ENCODE measurements at places on chromosomes 5 and 9.

DNA sequence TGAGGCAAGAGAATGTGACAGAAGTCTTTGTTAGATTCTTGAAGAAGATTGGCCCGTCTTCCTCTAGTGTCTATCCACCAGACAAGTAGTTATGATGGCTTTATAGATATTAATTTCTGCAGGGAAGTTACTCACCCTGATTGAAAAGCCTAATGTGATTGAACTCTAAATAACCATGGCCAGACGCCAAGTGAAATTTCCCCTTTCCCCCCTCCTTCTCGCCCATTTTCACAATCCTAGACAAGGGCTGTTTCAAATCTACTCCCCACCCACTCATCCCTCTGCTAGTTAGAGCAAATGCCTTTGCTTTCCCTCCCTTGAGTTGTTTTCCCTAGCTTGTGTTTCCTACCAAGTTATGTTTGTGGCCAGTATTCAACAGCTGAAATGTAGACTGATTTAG is 182.5 kb downstream of the TMEM167A start:
- DNase-seq = no peak

DNA sequence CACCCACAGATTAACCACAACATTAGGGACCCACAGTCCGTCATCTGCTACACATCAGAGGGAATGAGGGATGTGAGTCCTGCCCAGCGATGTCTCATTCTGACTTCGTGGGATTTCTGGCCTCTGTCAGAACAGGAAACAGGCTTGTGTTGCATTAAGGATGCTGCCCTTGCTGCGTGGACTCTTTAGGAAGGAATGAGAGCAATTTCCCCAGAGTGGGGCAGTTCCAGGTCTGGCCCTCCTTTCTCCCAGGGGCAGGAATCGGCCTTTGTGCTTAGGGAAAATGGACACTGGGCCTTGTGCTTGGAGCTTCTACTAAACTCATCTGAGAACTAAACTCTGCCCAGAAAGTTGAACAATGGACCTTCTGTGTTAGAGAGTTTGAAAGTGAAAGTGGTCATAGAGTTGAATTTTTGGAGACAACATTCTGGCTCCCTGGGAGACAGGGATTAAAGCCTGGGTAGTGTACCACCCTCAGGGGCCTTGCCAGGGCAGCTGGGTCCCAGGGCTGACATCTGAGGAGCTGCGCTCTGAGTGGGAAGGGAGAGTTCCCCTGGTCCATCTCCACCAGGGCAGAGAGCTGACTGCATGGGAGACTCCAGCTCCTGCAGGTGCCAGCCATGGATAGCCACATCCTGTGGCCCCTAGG is 37.8 kb upstream of the S1PR3 start:
- no peak for DNase-seq

GRCh38 chr9:121707477-121708424 is 56.3 kb downstream of the DAB2IP start:
- DNase-seq = no peak

GRCh38 chr9:127522727-127523126 is 71.4 kb downstream of the LRSAM1 start:
- DNase-seq = no peak

GRCh38 chr5:171335616-171336015 is 26.6 kb downstream of the TLX3 start:
- DNase-seq = no peak

GRCh38 chr9:77911928-77912327 is 119.7 kb downstream of the GNAQ start:
- DNase-seq = no peak

DNA sequence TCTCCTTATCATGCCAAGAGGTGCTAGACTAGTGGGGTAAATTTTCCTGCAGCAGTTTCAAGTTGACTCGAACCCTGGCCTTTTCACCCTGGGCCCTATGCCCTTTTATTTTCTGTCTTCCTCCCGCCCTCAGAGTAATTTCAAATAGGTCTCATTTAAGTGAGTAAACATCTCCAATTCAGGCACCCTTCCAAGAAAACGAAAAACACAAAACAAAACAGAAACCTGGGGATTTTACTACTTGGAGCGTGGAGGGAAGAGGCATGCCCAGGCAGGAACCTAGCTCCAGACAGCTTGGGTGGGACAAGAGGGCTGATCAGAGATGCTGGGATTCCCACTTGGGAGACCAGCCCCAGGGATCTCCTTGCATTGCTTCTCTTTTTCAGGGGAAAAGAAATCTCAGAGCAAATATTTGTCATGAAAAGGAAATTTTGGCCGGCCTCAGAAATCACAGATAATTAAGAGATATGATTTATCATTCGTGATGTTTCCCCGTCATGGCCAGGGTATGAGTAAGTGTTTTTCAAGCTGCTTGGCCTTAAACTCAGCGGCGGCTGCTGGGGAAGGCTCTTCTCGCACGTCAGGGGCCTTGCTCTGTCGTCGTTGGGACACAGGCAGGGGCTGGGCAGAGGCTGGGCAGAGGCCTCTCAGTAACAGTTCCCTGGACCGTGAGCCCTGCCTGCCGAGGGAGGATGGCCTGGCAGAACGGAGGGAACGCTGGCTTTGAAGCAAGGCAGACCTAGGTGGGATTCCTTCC is 248.6 kb upstream of the KLF4 start:
- no peak for DNase-seq

DNA sequence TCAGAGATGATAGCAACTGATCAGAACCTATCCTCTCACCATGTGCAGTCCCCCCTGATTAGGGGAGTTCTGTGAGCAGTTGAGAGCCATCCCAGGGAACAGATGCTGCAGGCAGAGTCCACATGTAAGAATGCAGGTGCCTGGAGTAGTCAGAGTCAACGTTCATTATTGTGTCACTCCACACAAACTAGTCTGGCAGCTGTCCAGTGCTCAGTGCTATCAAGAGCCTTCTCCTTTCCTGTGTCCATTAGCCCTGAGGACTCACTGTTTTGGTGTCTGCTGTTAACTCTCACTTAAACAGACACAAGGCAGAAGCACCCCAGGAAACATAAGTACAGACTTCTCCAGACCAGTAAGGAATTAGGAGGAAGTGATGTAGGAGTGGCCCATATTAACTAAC is 2.5 kb downstream of the SH3TC2 start:
- no peak for DNase-seq

- no peak for DNase-seq
These were observed 132.9 kb downstream of the WDR41 start for GRCh38 chr5:77359231-77359630.

DNA sequence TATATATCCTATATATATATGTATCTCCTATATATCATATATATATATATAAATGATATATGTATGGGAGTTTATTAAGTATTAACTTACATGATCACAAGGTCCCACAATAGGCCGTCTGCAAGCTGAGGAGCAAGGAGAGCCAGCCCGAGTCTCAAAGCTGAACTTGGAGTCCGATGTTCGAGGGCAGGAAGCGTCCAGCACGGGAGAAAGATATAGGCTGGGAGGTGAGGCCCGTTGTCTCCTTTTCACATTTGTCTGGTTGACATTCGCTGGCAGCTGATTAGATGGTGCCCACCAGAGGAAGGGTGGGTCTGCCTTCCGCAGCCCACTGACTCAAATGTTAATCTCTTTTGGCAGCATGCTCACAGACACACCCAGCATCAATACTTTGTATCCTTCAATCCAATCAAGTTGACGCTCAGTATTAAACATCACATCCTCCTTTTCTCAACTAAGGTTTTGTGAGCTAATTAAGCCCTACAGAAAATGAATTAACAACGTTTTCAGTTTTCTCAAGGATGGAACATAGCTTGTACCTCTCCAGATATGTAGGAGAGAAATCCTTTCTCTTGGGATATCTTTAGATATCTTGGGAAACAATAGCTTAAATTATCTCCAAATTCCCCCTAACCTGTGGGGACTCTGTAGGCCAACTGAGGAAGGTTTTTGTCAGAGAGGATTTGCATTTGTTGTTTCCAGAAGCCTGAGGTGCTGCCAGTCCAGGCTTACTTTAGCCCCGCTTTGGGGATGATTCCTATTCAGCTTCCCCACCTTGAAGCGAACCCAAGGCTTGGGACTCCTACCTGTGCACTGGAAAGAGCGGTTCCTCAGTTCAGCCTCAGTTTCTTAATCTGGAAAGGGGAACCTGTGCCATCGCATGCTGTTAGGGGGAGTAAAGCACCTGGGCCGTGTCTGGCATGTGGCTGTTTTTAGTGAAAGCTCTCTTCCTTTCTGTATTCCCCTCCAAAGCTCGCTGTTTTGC is 163.2 kb downstream of the CACNA1B start:
- no peak for DNase-seq

DNA sequence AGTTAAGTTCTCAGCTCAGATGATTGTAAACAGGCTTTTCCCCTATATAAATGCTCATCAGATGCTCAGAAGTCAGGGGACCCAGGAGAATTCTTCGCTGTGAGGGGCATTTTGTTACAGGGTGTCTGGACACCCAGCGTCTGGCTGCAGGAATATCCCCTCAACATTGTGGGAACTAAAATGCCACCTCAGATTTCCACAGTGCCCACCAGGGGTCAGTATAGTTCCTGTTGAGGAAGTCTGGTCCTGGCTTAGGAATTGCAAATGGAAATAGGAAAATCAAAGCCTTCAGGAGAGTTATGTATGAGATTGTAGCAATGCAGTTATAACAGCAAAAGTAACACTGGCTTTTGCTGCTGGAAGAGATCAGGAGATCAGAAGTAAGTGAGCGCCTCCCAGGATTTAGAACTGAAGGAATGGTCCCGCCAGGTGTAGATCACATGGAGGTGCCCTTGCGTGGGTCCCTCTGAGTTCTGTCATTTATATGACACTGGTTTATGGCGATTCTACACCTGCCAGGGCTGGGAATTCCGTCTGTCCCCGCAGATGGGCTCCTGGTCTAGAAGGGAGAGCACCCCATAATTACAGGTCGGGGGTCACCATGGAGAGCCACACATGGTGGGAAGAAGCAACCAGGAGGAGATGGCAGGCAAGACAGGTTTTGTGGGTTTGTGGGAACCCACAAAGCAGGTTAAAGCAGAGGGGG is 47.1 kb upstream of the CTSL start:
- peak; percentile 27 for DNase-seq

DNA sequence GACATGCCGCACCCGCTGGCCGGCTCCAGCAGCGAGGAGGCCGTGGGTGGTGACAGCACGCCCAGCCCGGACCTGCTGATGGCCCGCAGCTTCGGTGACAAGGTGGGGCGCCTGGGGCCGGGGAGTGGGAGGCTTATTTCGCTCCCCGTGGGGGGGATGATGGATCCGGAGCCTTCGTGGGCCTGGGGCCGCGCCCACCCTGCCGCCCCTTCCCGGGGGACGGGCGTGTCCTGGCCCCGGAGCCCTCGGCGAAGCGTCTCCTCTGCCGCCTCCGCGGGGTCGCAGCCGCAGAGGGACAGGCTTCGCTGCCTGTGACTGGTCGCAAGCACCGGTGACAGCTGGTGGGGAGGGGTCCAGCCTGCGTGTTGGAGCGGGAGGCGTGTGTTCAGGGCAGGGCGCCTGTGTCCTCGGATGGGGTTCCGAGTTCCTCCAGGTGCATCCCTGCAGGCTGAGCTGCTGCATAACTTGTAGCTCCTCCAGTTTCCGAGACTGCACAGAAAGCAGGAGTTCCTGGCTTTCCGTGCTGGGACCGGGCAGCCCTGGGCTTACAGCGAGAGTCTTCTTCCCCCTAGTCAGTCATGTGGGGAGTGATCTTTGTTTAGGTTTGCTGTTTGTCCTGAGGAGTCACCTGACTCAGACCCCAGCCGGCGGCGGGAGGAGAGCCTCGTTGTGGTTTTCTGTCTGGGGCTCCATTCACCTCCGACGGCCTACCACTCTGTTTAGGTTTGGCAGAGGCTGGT is 666 bp downstream of the SNX30 start:
- peak; percentile 27 for DNase-seq

DNA sequence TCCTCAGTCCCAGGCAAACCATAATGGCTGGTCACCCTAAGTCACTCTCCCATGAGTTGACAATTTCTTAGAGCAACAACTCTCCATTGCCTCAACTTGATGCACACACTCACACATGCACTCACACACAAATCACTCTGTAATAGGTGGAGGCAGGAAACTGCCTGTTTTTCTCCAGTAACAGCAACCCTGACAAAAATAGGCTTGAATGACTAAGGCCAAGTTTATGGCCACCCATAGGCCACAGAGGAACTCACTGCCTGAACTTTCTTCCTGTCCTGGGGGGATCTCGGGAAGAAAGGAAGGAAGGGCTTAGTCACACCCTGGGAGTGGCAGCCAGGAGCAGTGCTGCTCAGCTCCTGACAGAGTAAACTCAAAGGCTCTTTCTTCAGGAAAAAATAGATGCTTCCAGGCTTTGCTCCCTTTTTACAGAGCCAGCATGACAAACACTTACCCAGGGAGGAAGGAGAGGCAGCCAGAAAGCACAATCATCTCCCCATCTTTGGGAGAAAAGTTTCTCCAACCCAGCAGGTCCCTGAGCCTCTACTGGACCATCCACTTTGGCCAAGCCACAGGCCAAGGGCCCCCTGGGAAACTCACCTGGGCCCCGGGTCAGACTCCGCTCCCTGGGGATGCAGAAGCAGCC is 368 bp downstream of the SH3TC2 start:
- no peak for DNase-seq

DNA sequence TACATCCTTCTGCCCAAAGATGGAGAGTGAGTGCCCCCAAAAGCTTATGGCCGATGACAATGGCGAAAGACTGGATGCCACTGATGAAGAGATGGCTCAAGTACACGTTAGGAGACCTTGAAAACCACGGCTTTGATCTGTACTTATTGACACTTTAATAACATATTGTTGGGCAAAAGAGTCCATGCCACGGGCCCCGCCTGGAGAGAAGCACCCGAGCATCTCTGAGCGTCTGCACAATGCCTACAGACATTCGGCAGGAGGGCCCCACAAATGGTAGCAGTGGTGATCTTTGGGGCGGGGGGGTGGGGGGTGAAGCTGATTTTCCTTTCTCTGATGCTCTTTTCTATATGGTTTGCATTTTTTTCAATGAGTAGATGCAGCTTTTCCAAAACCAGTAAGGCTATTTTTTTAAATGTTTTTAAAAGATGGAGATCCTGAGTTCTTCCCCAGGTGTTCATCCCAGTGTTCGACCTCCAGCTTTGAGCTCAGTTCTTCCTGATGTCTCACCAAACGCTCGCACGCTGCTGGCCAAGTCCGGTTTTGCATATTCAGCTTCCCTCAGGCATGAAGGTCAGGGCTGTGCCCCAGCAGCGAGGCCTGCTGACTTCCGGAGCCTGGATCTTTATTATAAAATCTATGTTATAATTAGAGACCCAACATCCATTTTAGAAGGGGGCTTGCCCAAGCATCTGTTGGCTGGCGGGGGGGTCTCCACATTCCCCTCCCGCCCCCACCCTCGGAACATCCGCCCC is 34.3 kb upstream of the BARHL1 start:
- no peak for DNase-seq

DNA sequence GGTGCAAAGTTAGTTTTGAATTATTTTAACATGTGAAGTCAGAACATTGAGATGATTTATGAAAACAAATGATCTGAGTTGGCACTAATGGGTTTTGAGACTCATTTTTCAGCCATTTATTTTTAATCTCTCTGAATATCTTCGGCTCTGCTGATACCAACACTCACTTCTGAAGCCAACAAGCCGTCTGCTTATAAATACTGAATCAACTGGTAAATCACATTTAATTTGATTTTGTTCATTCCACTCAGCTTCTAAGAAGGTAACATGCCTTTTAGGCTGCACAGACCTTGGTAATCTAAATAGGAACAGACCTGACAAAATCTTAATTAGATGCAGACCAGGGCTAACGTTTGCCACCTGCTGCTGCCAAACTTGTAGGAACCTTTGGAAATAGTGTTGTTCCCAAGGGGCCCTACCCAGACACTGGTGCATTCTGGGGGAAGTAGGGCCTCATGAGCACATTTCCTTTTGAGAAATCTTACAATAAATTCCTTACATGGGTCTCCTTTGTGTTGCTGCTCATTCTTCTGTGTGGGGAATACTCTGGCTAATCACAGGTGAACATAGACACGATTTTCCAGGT is 182.2 kb downstream of the KCTD16 start:
- no peak for DNase-seq

Measured in stimulated activated CD4-positive, alpha-beta T cell treated with anti-CD3 and anti-CD28 coated beads, Interleukin-4, amount 100 ng/mL, for 4 hours (primary cell).